ENCODE measurements at places on chromosomes 5 and 9.

DNA sequence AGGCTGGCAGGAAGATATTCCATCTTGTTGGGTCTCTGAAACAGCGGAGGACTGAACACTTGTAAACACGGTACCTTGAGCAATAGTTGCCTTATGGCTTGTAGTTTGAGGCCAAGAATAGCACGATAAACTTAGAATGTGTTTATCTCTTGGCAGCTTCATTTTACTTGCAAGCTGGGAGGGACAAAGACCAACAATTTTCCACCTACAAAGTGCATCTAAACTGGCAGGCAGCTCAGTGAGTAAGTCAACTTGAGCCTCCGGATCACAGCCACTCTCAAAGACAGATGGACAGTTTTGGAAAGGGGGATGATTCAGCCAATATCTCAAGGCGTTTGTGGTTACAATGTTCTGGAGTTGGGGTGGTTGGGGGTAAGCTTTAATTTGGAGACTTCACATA is 652.6 kb downstream of the CETN3 start:
- DNase-seq, result no peak

DNA sequence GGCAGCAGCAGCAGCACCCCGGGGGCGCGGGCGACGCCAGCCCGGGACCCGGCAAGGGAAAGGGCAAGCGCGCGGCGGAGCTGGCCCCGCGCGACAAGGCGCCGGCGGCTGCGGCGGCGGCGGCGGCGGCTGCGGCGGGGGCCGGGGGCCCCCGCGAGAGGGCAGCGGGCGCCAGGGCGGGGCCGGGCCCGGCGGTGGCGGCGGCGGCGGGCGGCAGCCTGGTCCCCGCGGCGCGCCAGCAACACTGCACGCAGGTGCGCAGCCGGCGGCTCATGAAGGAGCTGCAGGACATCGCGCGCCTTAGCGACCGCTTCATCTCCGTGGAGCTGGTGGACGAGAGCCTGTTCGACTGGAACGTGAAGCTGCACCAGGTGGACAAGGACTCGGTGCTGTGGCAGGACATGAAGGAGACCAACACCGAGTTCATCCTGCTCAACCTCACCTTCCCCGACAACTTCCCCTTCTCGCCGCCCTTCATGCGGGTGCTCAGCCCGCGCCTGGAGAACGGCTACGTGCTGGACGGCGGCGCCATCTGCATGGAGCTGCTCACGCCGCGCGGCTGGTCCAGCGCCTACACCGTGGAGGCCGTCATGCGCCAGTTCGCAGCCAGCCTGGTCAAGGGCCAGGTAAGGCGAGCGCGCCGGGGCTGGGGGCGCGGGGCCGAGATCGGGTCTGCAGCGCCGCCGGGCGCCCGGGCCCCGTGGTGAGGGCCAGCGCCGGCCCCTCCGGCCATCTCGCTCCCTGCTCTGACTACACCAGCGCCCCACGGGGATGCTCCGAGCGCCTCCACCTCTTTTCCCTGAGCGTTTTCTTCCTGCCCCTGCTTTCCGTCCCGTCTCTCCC is at the start of gene UBE2QL1:
TSS of gene UBE2QL1 (plus strand) at position 238 of the 843 bp plus-strand sequence. CDS start at position 273, 35 bp downstream.
- peak; percentile 47 for DNase-seq

DNA sequence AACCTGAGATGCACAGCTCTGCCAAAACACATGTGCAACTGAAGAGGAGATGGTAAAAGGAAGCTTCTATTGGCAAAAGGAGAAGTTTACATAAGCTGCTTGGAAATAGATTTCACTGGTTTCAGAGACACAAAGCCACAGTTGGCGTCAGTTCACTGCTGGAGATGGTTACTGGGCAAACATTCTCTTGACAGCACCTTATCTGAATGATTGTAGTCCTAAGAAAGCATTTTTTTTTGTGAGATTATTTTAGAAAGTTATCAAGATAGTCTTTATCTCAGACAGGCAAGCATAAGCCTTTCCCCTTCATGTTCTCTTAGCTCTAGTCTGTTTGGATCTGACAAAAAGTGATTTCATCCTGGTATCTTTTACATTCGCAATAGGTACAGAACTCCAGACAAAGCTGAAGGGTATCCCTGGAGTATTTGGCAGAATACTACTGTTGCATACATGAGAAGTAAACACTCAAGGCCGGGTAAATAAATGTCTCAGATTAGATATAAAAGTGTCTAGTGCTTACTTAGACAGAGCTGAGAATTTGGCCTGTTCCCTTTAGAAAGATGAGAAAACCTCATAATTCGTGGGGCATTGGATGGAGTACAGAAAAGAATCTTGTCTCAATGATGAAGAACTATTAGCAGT is 1668.0 kb upstream of the NUDT12 start:
- peak; percentile 53 for DNase-seq

GRCh38 chr5:96297867-96298266 is 135.2 kb downstream of the PCSK1 start:
- no peak for DNase-seq

DNA sequence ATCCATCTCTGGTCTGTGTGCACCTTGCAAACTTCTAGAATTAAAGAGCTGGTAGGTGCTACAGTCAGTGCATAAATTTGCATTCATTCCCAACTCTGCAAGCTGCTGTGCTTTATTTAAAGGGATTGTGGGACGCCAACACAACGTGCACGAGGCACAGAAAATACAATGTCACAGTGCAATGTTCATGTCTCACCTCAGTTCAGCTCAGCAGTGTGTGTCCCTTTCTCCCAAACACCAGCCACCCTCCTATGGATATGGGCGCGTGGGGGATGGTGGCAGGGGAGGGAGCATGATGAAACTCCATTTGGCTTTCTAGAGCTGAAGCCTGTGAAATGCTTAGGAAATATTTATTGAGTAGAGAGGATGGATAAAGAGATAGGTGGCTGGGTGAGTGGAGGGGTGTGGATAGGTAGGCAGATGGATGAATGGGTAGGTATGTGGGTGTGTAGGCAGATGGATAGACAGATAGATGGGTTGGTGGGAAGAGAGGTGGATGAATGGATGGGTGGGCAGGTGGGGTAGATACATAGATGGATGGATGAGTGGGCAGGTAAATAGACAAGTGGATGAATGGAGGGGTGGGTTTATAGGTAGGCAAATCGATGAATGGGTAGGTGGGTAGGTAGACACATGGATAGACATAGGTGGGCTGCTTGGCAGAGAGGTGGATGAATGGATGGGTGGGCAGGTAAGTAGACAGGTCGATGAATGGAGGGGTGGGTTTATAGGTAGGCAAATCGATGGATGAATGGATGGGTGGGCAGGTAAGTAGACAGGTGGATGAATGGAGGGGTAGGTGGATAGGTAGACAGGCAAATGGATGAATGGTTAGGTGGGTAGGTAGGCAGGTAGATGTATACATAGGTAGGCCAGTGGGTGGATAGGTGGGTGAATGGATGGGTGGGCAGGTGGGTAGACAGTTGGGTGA is 92.7 kb upstream of the FCN2 start:
- no peak for DNase-seq

DNA sequence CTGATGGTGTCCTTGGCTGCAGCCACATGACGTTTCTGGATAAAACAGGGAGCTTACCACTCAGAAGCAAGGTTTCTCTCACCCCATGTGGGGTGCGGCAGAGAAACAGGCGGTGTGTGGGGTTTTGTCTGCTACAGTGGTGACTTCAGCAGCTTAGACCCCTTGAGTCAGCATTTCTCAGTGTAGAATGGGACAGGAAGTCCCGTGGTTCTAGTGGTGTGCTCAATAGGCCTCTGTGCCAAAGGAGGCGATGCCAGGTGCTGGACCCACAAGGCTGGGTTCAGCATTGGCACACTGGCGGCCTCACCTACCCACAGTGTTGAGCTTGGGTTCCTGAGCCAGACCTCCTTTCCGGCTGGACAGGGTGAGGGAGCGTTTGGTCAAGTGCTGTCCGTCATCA is 125.2 kb upstream of the SMIM23 start:
- DNase-seq, result no peak

GRCh38 chr5:172492097-172492840 is 37.9 kb upstream of the SH3PXD2B start:
- no peak for DNase-seq

GRCh38 chr5:140145256-140145655 is 19.5 kb downstream of the IGIP start:
- no peak for DNase-seq

DNA sequence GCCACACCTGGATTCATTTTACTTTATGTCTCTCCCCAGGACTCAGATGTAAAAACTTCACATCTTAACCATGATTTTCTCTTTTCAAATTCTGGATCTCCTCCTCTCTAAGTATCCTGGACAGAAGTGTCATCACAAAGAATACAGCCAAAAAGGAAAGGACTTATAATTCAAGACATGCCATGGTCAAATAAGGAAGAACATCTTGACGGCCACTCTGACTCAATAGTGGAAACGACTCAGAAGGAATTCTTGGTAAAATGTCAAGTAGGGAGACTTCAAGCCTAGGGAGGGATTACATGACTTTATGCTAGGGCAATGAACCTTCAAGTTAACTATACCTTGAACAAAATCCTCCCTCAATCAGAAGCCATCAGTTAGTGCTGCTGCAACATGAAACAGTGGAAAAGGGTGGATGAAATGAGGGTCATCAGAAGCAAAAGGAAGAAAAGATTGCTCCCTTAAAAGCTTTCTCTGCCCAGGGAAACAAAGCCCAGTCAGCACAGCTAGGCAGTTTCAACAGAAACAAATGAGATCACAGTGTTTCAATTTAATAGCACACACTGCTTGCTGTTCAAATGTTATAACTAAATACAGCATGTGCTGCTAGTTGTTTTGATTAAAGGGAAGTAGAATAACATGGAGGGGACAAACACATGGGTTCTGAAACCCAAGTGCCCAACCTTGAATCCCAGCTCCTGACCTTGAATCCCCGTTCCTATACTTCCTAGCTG is 101.4 kb downstream of the LPAR1 start:
- DNase-seq, result no peak

DNA sequence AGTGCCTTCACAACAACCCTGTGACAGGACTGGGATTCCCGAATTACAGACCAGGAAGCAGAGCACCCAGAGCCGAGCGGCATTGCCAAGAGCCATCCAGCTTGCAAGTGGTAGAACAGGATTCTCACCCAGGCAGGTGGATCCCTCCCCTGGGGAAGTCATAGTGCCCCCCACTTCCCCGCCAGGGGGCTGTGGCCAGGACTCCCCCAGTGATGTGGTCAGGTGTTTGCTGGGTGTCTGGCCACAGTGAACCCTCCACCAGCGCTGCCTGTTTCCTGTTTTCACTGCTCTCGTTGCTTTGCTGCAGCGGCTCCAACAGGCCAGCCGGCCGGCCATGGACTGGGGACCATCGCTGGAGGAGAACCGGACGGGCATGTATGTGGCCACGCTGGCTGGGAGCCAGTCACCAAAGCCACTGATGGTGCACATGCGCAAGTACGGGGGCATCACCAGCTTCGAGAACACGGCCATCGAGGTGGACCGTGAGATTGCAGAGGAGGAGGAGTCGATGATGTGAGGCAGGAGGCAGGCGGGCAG is 19.3 kb downstream of the SLC6A7 start:
- DNase-seq, result peak; percentile 22

DNA sequence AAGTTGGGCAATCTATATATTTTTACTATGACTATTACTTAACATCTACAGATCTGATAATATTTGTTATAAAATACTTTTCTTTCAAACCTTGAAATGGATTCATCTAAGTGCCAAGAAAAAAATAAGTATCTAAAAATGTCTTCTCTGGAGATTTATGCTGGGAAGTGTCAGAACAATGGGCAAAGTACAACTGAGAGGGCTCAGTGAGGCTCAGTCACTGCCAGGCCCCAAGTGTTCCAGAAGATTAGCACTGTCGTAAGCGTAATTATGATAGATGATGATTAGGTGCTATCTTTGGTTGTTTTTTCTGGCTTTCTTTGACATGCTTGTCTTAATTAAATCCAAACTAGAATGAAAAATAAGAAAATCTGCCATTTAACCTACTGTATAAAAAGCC is 72.2 kb upstream of the ADAMTS19 start:
- no peak for DNase-seq
